ENCODE measurements at places on chromosomes 5 and 9.
A peak's percentile ranks its signal among the peaks of the same experiment; 100 is the strongest.

DNA sequence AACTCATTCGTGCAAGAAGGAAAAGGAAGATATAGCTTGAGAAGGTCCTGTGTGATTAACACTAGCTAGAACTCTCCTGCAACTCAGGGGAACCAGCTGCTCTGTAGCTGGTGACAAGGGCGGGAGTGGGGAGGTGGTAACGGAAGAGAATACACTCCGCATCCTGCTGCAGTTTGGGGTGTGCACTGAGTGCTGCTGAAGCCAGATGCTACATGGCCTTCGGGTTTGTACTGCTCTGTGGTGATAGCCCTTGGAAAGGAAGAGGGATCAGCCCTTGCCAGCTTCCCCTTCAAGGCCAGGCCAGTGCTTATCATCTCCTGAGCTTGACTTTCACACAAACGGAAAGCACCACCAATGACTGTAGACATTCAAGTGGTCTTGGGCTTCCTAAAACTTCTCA is 34.3 kb downstream of the FRMD3 start:
- no peak for DNase-seq

DNA sequence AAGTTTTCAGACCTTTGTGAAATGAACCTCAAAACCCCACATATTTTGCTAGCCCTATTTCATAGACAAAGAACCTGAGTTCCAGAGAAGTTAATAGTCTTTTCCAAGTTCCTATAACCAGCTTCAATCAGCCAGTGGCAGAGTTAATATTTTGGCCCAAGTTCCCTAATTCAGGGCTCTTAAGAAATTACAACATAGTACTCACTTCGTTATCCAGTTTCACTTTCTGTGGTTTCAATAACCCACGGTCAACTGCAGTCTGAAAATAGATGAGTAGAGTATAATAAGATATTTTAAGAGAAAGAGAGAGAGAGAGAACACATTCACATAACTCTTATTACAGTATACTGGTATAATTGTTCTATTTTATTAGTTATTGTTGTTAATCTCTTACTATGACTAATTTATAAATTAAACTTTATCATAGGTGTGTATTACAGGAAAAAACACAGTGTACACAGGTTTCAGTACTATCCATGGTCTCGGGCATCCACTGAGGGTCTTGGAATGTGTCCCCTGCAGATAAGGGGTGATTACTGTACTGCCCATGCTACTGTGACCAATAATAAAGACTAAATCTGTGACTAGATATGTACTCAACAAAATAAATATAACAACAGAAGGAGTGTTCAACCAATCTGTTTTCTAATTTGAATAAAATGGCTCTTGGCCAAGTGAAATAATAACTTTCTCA is 9.3 kb upstream of the MYOT start:
- DNase-seq = no peak

GRCh38 chr5:142322747-142323479 is 1.9 kb downstream of the SPRY4 start:
- DNase-seq = no peak

DNA sequence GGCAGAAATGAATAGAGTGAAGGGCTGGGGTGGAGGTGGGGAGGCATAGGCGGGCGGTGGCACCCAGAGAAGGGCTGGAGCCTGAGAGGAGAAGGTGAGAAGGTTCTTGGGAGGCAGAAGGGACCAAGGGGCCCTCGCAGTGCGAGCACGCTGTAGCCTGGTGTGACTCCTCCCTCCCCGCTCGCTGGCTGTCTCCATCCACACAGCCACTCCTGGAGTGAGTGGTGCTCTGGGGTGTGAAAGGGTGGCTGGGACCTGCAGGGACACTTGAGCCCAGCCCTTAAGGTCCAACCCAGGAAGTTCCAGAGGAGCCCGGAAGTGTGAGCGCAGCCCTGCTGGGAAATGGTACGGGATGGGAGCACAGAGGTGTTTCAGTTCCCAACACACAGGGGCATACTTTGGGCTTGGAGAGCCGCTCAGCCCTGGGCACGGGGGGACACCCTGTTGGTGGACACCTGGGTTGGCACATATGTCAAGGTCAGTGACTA is 9.3 kb upstream of the SCGB3A1 start:
- DNase-seq = no peak

DNA sequence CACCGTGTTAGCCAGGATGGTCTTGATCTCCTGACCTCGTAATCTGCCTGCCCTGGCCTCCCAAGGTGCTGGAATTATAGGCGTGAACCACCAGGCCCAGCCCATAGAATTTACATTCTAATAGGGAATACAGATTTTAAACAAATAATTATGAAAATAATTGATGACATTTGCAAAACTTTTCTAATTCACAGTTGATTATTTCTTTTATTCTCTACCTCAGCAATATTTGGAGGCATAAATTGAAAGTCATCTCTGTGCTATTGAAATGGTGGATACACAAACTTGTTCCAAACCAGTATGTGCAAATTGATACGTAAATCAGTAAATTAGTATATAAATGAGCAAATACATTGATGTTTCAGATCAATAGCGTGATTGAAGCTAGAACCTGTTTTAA is 8.2 kb downstream of the BNIP1 start:
- no peak for DNase-seq

- DNase-seq = no peak
Measured at GRCh38 chr5:95858023-95858461, 35.5 kb upstream of the GLRX start.

DNA sequence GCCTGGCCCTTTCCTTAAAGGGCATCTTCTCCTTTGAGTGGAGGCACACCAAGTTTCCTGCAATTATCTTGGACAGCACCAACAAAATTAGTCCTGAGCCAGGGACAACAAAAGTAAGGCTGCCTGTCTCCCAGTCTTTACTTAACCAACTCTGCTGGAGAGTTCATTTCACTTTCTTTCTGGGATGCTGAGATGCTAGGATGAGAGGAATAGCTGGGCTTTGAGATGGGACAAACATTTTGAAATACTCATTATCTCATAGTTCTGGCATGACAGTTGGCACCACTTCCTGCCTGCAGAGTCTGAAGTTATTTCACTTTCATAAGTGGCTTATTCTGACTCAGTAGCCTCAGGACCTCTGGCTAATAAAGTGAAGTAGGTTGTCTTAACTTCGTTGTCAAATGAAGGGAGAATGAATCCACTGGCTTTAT is 157.0 kb downstream of the C9orf152 start:
- no peak for DNase-seq

DNA sequence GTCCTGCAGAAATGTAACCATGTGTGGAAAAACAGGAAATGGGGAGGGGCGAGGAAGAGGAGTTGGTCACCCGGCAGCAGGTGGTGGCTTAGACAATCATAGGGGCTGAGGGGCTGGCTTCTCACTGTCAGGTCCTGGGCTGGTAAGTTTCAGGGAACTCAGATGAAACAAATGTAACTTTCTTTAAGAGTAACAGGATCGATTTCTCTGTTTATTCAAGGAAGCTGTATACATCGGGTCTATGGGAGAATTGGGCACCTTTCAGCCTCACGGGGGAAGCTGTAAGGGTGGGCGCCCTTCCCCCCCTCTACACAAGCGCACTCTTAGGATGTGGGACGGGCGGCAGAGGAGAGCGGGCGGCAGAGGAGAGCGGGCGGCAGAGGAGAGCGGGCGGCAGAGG is 104.3 kb upstream of the SIMC1 start:
- DNase-seq = no peak

DNA sequence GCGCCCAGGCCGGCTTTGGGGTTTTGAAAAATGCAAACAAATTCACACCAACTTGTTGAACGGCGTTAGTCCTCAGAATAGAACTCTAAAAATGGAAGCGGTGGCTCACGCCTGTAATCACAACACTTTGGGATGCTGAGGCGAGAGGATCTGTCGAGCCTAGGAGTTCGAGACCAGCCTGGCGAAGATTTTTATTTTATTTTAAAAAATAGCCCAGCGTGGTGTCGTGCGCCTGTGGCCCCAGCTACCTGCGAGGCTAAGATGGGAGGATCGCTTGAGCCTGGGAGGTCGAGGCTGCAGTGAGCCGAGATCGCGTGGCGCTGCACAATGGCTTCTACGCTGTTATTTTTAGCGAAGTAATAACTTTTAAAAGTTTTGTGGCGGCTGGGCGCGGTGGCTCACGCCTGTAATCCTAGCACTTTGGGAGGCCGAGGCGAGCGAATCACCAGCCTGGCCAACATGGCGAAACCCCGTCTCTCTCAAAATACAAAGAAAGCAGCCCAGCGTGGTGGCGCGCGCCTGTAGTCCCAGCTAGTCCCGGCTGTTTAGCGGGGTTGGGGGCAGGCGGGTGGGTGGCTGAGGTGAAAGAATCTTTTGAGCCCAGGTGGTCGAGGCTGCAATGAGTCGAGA is 694 bp upstream of the PLIN2 start:
- peak; percentile 5 for DNase-seq

- DNase-seq = no peak
Measured at GRCh38 chr9:804026-804425, 37.5 kb upstream of the DMRT1 start.

- no peak for DNase-seq
Measured at GRCh38 chr9:3912817-3913216, 387.0 kb upstream of the RFX3 start.

- DNase-seq = no peak
Measured at GRCh38 chr9:131833083-131833482, 93.2 kb upstream of the RAPGEF1 start.

- no peak for DNase-seq
Measured at GRCh38 chr5:166013415-166013814, 2278.0 kb upstream of the WWC1 start.

DNA sequence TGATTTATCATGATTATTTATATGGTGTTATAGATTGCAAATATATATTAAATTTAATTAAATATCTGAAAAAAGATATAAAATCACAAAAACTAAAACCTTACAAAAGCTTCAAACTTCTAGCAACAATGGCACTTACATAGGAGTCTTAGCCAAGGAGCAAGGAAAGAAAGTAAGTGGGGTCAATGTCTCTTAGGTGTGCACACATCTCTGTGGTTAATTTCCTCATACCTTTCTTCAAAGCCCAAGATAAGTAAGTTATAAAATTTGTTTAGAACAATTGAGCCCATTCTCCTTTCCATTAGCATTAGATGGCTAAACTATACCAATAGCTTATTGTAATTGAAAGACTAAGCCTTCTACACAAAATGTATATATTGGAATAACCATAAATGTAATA is 161.6 kb upstream of the PDE4D start:
- no peak for DNase-seq

DNA sequence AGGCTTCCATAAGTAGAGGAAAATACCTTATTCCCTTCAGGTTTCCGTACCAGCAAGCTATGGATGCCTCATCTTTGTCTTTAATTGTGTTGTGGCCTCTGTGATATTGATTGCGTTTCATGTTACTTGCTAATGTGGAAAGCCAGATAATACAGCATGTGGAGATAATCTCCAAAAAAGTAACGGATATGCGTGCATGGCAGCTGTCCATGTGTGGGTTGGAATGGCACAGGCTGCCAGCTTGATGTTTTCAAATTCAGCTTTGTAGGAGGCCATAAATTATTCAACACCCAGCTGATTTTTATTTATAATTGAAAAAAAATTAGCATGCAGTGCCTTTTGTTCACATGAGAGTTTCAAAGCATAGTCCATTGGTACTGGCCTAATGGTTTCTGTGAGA is 144.9 kb downstream of the GIN1 start:
- DNase-seq = no peak

GRCh38 chr9:33178972-33179697 is 12.0 kb upstream of the B4GALT1 start:
- DNase-seq = no peak

DNA sequence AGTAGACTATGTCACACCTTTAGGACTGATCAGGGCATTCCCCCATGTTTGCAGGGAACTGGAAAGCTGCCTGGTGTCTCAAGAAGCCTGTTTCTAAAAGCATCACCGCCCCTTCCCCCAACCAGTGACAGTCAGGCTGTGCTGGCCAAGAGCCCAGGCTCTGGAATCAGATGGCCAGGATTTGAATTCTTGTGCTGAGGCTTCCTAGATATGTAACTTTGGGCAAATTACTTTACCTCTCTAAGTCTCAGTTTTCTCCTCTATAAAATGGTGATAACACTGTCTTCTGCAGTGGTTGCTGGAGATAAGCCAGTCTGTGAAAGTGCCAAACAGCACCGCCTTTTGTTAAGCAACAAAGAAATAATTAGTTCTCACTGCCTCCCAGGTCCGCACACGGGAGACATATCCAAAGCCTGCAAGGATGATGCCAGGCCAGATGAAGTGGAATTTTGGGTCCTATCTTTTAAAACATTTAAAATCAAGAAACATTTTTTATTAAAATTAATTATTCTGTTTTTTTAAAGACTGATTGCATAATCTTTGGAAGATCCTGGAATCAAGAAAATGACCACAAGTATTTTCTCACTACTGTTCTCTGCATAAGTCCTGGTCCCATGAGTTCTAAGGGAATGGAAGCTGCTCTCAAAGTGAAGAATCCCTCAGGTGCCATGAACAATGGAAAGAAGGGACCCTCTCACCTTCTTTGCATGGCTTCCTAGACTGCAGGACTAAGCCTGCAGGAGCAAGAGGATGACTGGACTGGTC is 13.9 kb downstream of the SLC31A2 start:
- DNase-seq = no peak

- DNase-seq = no peak
Measured at GRCh38 chr5:13921578-13921977, 22.9 kb downstream of the DNAH5 start.

DNA sequence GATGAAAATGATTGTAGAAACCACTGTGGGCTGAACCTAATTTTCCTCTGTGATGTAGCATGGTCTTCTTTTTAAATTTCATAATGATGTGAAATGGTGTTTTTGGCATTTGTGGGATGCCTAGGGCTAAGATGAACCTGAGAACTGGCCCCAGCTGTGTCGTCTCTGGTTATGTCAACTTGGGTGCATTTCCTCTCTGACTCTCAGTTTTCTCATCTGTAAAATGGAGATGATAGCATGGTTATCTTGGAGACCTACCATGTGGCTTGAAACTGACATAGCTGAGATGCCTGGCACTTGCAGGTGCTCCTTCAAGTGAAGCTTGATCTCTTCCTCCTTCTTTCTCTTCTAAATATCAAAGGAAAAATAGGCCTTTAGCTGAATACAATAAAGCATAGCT is 77.8 kb downstream of the BOD1 start:
- no peak for DNase-seq

DNA sequence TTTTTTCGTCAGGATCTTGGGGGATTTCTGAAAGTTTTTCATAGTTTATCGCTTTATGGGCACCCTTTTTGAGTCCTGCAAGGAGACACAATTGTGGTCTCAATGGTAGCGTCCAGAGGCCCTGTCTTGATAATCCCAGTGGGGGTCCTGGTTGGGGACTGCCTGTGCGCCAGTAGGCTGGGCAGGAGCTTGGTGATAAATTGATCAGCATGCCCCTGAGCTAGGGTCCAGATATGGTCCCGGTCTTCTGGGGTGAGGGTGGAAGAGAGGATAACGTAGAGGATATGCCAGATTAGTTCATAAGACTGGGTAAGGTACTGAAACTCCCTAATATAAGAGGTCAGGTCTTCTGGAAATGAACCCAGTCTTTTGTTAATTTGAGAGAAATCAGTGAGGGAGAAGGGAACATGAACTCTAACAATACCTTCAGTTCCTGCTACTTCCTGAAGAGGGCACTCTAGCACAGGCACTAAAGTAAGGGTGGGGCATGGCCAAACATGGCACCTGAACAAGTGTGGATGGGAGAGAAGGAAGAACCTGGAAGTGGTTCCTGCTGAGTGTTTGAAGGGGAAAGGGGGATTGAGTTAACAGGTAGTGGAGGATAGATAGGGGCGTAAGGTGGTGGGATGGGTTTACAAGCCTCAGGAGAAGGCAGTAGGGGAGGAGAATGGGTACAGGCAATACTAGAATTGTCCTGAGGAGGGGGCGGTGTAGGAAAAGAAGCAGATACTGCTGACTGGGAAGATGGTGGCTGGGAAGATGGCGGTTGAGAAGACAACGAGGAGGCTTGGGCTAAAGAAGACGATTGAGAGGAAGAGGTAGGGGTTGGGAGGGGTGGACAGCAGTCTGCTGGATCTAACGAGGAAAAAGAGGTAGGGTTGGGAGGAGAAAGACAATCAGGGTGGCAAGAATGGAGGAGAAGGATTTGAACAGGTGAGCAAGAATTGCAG is 33.8 kb upstream of the ANXA2R start:
- peak; percentile 8 for DNase-seq

Measured in T-helper 22 cell (primary cell).